ENCODE measurements at places on chromosomes 5 and 9. TPM values are rescaled to one million over a fixed set of nuclear protein-coding genes. Genes with fewer than 3 reads are reported as not detected.

Gene FNIP1
- total RNA-seq, result 51.5 TPM

Gene C5orf58
- total RNA-seq, result not detected

Gene CTNNAL1
- total RNA-seq, result 45.7 TPM

Gene WDR38
- not detected for total RNA-seq

Gene CNTFR
- total RNA-seq, result not detected

Gene DMRTA1
- 0.06 TPM for total RNA-seq

Gene ALDOB
- total RNA-seq, result not detected

Gene SSNA1
- total RNA-seq, result 73.2 TPM

Gene CDKN2B
- 4.4 TPM for total RNA-seq

Gene EPB41L4B
- total RNA-seq, result under 0.01 TPM

Gene ZNF189
- 16.9 TPM for total RNA-seq

Gene PFN3
- not detected for total RNA-seq

Gene HMMR
- 35.1 TPM for total RNA-seq

Gene TICAM2
- 3.3 TPM for total RNA-seq

Gene BTNL3
- not detected for total RNA-seq

Gene CCDC171
- total RNA-seq, result 2.9 TPM

Gene FGF1
- 8.5 TPM for total RNA-seq

Gene TMOD1
- total RNA-seq, result 0.79 TPM

Gene SEMA5A
- 47.5 TPM for total RNA-seq

Gene ROPN1L
- 0.31 TPM for total RNA-seq

Gene FAM151B
- 9.8 TPM for total RNA-seq

Gene ASTN2
- total RNA-seq, result 5.4 TPM

Gene DNM1
- total RNA-seq, result 1.1 TPM

Gene PCDHB8
- 0.62 TPM for total RNA-seq

Gene GDNF
- not detected for total RNA-seq

Gene KCNN2
- 0.25 TPM for total RNA-seq

Measured in aortic smooth muscle cell (primary cell).